ENCODE measurements at places on chromosomes 16 and 17.

DNA sequence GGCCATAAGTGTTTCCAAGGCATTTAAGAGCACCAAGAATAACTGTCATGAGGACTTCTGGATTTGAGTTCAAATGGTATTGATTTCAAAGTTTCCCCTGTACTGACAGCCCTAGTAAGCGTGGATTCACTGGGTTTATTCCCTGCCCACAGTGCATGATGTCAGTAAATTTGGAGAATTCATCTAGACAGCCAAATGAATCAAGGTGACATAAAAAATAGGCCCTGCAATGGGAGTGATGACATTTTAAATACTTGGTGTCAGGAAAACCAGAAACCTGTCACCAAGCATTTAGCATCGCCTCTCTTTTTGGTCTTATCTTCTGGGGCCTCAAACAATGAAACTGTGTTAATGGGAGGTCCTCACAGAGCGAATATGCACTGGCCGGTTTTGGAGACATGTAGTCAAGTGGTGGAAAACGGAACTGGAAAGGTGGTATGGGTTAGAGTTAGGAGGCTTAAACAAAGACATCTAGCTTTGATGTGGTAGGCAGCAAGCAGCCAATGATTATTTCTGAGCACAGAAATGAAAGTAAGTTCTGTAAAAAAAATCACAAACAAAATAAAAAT is 29.1 kb downstream of the COG4 start:
- peak; percentile 21 for DNase-seq

- no peak for DNase-seq
These were observed 103.0 kb upstream of the SHISA6 start for GRCh38 chr17:11138023-11138422.

GRCh38 chr16:11851294-11852091 is at the start of gene RSL1D1:
Gene RSL1D1 (minus strand): TSS chr16:11851542. CDS start chr16:11851512, 30 bp downstream.
- peak; percentile 95 for DNase-seq

DNA sequence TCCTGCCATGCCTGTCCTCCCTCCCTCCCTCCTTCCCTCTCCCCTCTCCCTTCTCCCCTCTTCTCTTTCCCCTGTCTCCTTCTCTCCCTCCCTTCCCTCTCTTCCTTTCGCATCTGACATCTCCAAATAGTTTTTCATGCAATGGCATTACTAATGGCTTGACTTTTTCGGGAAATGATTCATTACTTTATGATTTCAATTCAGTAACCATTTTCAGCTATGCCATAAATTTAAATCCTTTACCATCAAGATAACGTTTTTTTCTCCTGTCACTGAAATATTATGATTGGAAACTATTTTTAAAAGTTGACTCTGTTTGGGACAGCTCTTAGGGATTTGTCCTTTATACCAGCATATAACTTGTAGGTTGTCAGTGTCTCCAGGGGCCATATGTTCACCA is 201.0 kb downstream of the WWOX start:
- no peak for DNase-seq

- no peak for DNase-seq
These were observed 21.4 kb downstream of the TNFRSF13B start for GRCh38 chr17:16950488-16950887.

DNA sequence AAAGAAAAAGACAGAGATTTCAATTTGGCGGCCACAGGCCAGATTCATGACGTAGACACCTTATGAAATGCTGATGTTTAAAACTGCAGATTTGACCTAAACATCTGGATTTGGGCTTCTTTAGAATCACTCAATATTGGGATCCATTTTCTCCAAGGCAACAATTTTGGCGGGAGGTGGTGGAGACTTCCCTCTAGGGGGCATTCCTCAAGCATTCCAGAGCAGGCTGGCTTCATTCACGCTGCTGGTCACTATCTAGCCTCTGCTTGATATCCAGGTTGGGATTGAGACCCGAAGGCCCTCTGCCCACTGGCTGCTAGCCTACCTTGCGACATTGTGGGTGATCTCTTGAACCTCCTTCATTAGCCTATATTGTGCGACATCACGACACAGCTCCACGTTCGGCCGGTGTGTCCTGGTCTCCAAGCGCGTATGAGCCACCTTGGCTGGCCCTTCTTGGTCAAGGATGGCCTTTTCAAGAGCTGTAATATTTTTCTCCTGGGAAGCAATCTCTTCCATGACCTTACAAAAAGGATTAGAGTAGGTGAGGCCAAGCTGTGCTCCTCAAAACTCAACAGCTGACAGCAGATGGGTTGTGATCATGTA is 24.5 kb downstream of the FBXO39 start:
- DNase-seq, result no peak

- no peak for DNase-seq
These were observed 34.5 kb downstream of the TUBD1 start for GRCh38 chr17:59858167-59858816.

DNA sequence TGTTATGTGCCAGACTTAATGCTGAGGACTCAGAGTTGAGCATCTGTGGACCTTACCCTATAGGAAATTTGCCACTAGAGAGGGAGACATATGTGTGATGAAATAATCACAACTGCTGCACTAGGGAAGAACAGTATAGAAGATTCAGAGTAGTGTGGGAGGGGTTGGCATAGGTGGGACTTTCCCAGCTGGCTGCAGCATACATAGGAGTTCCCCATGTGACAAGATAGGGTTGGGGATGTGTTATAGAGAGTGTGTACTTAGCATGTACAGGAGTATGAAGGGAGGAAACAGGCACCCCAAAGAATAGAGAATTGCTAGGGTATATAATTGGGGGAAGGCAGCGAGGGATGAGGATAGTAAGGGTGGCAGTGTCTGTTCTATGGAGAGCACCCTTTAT is 2.9 kb downstream of the NUP93 start:
- DNase-seq, result peak; percentile 40

DNA sequence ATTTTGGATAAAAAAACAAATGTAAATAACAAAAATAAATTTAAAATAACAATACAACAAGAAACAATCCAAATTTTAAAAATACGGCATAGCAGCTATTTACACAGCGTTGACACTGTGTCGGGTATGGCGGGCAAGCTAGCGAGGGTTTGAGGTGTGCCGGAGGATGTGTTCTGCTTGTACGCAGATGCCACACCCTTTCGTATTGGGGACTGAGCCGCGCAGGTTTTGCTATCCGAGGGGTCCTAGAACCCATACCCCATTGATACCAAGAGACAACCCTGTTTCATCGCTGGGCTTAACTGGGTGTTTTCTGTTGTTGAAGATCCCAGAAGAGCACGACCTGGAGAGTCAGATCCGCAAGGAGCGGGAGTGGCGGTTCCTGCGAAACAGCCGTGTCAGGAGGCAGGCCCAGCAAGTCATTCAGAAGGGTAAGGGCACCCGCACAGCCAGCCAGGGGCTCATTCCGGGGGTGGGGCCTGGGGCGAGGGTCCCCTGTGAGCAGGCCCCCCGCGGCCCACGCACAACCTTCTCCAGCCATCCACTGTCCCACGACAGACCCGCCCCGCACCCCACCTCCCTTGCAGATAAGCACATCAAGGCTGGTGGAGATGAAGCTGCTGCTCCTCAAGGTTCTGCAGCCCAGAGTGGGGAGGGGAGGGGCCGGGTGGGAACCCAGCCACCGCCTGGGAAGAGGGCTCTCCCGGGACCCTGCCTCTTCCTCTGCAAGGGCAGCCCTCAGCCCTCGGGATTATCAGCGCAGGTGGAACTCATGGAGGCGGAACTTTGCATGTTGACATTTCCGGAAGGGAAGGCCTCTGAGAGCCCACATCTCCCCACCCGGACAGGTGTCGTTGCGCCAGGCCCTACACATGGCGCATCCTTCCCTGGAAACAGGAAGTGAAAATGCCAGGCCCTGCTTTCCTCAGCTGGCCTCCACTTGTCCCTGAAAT is 51.2 kb upstream of the CHMP6 start:
- no peak for DNase-seq

DNA sequence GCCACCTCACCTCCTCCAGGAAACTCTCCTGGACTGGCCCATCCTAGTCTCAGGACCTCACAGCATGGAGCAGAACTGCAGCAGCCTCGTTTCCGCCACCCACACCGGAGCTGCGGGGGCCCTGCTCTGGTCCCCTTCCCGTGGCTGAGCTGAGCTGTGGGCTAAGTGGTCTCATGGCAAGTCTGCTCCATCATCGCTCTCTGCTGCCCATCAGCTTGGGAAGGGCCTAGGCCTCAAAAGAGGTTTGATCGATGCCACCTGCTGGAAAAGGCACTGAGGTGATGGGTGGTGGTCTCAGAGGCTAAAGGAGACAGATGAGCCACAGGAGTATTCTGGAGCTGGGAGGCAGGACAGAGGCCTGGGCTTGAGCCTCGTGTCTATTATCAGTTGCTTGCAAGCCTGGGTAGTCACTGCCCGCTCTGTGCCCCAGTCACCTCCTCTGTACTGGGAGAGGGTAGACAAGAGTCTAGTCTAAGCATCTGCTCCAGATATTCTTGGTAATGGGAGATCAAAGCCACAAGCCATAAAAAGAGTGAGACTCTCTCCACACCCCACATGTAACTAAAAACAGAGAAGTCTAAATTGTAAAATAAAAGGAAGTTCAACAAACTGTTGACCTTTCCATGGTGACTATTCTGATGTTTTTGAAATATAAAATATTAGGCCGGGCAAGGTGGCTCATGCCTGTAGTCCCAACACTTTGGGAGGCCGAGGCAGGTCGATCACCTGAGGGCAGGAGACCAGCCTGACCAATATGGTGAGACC is 1.6 kb downstream of the ITGAE start:
- DNase-seq, result no peak

DNA sequence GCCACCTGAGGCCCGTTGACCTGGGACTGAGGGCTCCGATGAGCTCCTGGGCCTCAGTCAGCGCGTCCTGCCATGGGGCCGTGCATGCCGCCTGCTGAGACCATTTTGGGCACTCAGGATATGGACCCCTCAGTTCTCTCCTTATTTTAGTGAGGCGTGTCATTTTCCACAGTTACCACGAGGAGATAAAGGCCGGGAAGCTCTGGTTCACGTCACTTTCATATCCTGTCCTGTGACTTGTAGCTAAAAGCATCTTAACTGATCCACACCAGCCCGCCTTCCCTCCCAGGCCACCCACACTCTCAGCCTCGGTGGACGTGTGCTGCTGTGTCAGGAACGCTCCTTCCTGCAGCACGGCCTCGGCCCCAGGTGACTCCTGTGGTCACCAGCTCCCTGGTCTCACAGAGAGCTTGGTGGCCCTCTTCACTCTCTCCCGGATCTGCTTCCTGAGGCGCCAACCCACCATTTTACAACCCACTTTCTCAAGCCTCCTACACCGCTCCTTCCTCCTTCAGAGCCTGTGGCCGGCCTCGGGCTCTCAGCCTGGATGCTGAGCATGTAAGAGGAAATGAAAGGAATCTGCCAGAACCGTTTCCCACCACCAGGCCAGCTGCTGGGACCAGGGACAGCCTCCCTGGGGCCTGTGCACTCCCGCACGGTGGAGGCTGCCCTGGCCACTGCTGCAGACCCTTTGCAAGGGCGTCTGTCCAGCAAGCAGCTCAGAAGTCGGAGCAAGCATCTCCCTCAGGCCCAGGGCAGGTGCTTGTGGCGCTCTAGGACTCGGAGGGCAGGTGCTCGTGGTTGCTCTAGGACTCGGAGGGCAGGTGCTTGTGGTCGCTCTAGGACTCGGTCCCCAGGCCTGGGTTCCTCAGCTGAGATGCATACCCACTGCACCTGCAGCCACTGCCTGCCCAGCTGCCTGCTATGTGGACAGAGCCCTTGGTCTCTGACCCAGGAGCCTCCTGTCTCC is 23.9 kb upstream of the FASN start:
- DNase-seq, result no peak

GRCh38 chr17:71068408-71068750 is 899.0 kb downstream of the KCNJ2 start:
- DNase-seq, result no peak

DNA sequence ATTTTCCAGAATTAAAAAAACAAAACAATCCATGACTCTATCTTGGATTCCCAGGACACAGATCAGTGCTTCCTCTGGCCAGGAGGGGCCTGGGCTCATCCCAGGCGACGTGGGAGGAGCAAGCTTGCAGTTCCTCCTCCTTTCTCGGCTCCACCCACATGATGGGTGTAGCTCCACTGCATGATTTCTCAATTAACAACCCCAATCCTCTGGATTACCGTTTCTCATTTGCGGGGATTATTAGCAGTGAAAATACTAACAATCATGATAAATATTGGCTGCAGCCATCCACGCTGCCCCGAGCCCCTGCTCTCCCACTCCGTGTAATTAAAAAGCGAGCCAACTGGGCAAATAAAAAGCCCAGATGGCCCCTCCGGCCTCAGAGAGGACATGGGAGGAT is 46.4 kb upstream of the SDK2 start:
- no peak for DNase-seq

GRCh38 chr16:1535391-1536291 is 2.2 kb downstream of the TMEM204 start:
- peak; percentile 46 for DNase-seq

DNA sequence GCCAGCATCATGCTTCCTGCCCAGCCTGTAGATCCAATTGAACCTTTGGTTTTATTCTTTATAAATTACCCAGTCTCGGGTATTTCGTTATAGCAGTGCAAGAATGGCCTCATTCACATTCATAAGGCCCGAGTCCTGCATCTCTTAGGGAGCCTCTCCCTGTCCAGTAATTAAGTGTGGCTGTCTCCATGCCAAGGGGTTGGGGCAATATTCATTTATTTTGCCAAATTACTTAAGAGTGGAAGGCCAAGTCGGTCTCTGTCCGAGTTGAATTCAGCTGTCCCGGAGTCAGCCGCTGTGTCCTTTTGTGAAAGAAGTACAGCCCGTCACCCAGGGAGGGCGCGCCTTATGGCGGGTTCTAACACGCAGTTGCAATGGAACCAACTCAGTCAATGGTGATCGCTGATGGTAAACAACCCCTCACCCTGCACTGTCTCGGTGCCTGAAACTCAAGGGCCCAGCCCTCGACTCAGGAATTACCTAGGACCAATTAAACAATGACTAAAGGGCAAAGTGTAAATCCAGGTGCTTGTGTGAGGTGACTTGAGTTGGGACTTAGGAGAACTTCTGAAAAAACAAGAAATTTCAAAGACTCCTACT is 22.2 kb downstream of the KIAA0513 start:
- DNase-seq, result no peak

DNA sequence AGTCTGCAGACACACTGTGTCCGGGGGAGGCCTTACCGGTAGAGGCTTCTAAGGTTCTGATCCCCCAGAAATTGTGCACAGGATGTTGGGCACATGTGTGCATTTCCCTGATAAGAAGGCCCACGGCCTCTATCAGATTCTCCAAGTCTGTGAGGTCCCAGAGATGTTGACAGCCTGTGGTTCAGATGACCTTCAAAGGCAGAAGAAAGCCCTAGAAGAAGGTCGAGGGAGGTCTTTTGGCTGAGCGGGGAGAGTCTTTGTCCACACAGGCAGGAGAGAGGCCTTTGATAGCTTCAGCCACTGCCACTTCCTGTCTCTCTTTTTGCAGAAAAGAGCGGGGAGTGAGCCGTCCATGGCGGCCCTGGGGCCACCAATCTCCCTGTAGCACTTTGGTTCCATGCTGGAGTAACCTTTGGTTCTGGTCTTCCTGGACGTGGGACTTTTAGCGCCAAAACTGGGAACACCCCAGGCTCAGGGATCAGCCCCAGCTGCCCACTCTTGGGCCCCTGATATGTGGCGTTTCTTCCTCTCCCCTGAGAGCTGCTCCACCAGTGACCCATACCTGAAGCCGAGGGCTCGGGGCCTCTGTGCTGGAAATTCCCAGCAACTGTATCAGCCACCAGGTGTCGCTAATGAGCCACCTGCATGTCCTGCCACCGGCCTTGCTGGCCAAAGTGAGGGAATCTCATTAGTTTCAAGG is 28.1 kb upstream of the LGALS9 start:
- DNase-seq, result peak; percentile 71

- no peak for DNase-seq
These were observed 31.2 kb downstream of the RNF213 start for GRCh38 chr17:80291691-80292487.
